ENCODE measurements at places on chromosomes 11 and 22.

GRCh38 chr11:130103296-130103814, 33.7 kb downstream of the APLP2 start:
- DNase-seq: no peak

- no peak for DNase-seq
Observed at GRCh38 chr22:46703171-46703995, 34.7 kb downstream of the CERK start.

DNA sequence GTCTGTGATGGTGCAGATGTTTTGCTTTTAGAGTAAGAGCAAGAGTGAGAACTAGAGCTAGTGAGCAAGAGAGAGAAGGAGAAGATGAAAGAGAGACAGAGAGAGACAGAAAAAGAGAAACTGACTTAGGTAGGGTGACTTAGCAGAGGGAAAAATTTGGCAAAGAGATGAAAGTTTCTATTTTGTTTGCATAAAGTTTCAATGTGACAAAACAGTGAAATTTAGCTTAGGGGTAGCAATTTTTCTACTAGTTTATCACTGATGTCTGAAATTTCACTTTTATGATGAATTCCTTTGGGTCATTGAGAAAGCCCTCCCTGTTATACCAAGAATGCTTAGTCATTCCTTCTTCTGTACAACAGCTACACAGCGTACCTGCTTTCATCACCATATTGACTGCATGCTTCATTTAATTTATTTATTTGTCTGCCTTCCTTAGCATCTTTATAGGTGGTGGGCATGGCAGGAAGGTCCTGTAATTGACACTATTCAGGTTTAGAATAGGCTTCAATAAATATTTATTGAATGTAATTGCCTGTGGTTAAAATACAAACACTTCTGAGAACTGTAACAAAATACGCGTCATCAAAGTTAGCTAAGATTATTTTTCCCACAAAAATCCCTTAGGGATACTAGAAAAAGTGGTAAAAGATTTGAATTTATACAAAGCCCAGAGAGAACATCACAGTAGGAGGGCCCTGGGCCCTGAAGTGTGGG, 19.9 kb upstream of the CTSC start:
- DNase-seq: no peak

- no peak for DNase-seq
Observed at GRCh38 chr11:15969701-15970329, 386.5 kb downstream of the SOX6 start.

- no peak for DNase-seq
Observed at GRCh38 chr11:120634706-120635105, 123.2 kb downstream of the GRIK4 start.

DNA sequence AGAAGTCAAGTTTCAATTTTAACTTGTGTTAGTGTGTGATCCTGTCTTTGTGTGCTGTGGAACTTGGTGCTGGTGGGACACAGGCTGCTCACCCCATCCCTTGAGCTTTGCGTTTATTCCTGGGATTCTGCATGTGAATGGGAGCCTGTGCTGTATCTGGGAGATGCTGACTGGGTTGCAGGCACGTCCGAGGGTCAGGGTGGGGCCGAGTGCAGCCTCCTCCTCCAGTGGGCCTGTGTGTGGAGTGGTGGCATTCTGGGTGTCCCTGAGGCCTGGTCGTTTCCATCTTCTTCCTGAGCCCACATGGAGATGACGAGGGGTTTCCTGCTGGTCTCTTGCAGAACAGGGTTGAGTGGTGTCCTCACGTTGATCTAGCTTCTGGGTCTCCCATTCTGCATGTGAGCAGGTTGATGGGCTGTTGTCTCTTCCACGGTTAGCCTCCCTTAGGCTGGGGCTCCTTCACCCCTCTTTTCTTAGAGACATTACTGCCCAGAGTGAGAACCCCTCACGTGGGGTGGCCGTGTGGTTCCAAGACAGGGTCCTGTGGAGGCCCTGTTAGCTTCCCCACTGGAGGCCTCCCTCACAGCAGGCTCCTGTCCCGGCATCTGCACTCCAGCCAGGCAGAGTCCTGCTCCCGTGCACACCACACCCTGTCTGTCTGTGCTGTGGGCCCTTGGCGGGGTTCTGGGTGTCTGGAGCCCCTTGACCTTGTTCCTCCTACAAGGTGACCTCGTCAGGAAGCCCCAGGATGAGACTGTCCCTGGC, 4.9 kb downstream of the PTDSS2 start:
- no peak for DNase-seq

DNA sequence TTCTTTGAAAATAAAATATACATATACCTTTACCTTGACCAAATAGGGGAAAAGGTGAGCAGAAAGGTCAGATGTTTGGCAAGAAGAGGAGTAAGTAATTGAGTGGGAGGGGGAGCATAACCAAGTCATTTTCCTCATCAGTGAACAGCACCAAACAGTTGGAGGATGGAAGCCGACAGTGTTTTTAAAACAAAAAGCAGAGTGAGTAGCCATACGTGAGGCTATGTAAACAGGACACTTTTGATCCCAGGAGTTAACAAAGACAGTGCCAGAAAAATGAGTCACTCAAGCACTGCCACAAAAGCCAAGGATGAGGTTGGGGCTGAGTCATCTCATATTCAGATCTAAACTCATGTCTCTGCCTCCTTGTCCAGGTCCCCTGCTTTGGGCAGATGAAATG, 734.7 kb downstream of the KCNA4 start:
- DNase-seq: no peak

- no peak for DNase-seq
Observed at GRCh38 chr11:35554491-35555437, 29.3 kb upstream of the PAMR1 start.

DNA sequence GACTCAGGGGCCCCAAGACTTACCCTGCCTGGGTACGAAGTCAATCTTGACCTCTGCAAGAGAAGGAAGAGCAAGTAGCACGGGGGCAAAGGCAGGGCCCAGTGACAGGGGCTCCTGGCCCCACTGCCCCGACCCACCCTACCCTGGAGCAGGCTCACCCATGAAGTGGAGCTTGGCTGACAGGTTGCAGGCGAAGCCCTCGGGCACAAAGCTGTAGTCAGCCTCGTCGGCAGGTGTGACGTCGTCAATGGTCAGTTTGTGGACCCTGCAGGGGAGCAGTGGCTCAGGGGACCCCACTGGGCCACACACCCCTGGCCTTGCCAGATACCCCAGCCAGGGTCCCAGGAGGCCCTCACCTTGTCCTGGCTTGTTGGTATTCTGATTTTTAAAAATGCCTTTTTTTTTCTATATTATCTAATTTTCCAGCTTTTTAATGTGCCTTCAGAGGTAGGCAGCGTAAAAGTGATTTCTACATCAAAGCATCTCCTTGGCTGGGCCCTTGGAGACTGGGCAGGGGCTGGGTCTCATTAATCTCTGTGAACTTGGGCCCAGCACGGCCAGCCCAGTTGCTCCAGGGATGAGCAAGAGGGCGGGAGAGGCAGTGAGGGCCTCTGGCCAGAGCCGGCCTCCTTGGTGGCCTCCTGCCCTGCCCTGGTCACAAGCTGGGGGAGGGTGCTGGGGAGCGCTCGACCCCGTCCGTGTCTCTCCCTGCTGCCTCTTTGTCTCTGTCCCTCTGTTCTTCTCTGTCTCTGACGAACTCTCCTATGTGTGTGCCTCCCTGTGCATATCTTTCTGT, 11.3 kb downstream of the MYBPC3 start:
- no peak for DNase-seq

DNA sequence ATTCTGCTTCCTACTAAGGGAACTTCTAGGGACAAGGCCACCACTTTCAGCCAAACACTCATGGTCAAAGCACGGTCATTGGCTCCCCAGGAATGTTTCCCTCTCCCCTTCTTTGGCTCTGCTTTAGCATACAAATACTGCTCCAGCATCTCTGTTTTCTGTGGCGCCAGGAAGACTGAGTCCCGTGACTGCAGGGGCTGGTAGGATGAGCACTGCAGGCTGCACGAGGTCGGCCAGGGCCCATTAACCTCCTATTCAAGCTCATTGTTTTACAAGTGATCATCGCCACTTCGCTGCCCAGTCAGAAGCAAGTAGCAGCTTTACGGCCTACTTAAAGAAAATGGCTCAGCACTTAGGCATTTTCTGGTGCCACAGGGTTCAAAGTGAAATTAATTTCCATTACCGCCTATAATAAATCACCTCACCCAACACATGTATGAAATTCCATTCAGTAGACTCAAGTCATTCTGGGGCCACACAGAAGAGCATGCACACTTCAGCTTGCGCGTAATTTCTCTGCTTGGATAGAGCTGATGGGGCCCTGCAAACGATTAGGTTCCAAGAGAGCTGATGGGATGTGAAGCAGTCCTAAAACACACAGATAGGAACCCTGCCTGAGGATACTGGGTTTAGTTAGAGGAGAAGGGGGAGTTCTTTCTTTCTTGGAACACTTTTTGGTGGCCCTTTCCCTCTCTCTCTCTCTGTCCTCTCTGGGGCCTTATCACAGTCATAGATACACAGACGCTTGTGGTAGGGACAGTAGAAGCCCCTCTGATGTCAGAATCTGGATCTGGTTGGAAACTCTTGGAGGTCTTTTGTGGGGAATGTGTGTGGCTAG, 173.7 kb downstream of the KIF18A start:
- no peak for DNase-seq

GRCh38 chr11:73248526-73249185, 23.5 kb upstream of the P2RY6 start:
- no peak for DNase-seq

- no peak for DNase-seq
Observed at GRCh38 chr11:34620820-34621792, at the start of gene EHF. Gene EHF, plus strand, starts transcription at chr11:34621093. Its CDS starts 21,538 bp downstream, at chr11:34642631.

GRCh38 chr11:112965656-112966055, 4.4 kb downstream of the NCAM1 start:
- no peak for DNase-seq

GRCh38 chr11:120120805-120121335, 17.0 kb downstream of the TRIM29 start:
- DNase-seq: no peak

DNA sequence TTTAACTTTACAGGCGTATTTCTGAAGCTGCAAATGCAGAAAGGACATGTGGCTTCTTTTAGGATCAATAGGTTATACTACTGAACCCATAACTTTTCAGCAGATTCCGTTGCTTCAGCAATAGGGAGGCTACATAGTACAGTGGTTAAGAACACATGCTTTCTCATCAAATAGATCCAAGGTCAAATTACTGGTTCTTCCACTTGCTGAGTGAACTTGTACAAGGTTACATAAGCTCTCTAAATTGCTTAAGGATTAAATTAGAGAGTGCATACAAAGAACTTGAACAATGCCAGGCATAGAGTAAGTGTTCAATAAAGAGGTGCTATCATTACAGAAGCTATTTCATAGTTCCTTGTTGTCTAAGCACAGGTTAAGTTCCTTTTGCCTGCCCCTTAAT, 129.6 kb downstream of the BARX2 start:
- DNase-seq: no peak

DNA sequence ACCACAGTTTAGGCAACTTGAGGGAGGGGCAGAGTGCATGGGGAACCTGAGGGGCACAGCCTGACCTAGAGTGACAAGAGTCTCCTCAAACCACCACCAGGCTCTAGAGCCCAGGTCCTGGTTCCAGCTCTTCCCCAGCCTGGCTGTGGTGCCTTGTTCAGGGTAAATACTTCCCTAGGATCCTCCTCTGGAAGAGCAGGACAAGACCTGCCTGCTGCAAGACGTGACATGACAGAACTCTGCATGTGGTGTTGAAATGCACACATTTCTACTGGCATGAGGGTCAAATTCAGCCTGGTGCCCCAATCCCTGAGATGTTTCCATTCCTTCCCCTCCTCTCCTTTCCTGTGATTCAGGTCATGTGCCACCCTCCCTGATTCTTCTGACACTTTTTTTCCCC, 3.3 kb downstream of the SEC14L2 start:
- no peak for DNase-seq

- no peak for DNase-seq
Observed at GRCh38 chr22:41524809-41525449, 19.3 kb downstream of the POLR3H start.

- DNase-seq: no peak
Observed at GRCh38 chr11:124712392-124712791, 27.4 kb upstream of the NRGN start.

DNA sequence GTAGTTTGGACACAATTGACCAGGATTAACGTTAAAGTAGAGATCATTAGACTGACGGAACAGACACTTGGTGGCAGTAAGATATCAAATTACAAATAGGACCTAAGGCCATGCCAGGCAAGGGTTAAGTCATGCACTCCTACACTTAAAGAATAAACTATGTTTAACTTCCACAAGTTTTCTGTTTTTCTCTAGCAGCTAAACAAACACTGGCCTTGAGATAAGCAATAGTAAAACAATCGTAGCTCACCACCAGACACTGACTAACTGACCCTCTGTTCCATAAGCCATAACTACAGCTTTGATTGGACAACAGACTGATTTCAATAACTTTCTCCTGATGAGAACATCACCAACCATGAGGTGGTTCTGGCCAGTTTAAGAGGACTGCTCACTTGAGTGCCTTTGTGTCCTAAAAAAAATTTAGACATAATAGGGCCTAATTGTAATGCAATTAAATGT, 2.0 kb upstream of the CEP126 start:
- no peak for DNase-seq

DNA sequence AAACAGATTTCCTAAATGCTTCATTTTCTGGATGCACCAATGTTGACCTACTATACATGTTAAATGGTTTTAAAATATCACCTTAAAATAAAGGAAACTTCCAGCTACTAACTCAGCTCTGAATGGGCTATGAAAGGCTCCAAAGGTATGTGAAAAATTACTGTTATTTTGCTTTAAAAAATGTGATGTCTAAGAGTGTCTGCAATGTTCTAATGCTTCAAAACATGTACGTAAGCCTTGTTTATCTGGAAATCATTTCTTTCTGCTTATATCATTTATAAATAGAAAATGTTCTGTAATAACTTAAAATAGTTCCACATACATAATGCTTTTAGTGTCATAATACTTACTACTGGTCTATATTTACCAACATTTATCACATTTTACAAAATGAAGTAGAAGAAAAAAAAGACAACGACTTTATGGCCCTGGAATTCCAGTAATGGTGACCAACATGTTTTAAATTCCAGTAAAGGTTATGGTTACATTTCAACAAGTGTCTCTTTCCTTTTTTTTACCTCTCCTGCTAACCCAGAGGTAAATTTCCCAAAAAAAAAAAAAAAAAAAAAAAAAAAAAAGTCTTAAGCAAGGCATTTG, 2.5 kb downstream of the BDNF start:
- DNase-seq: no peak

GRCh38 chr11:74971424-74971823, 17.3 kb upstream of the NEU3 start:
- DNase-seq: no peak

DNA sequence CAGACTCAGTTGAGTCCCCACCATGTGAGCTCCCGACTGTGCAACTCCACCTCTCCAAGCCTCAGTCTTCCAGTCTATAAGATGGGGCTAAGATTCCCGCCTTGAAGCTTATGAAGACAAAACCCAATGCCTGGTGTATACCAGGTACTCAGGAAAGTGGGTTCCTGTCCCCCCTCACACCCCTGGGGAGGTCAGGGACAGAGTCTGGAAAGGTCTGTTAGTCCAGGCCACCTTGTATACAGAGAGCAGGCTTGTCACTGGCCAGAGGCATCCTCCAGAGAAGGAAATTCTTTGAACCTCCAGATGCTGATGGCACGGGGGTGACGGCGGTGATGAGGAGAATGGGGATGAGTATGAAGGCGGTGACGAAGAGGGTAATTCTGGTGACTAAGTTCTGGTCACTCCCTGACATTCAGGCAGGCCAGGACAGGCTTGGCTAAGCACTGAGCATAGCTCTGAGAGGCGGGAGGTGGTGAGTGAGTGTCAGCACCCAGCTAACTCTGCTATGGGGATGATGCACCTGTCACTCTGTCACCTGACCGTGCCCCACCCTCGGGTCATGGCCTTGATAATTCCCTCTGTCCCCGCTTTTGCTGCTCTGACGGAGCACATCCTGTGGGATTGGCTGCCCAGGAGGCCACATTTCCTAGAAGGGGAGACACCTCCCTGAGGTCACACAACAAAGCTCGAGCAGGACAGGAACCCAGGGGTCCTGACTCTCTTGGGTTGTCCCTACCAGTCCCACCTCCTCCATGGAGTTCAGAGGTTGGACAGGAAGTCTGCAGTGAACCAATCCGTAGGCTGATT, 30.9 kb upstream of the CSNK1E start:
- DNase-seq: no peak

Data from cortex of kidney (tissue), 1 donor.